ENCODE measurements at places on chromosomes 3 and 15. TPM values are rescaled to one million over a fixed set of nuclear protein-coding genes. Genes with fewer than 3 reads are reported as not detected.

The IL1RAP gene
- total RNA-seq = 14.6 TPM

- H3K27me3 ChIP-seq = no peaks in the 10 kb centered on the region
- H3K36me3 ChIP-seq = peaks cover 9% of the 10 kb centered on the region
- H3K27ac ChIP-seq = no peak overlapping the region
- no peak overlapping the region for H3K4me3 ChIP-seq
- no peaks in the 10 kb centered on the region for H3K4me1 ChIP-seq
Measured at GRCh38 chr3:188605231-188605630, 451.3 kb downstream of the LPP start.

- no peaks in the 10 kb centered on the region for H3K36me3 ChIP-seq
- H3K27ac ChIP-seq = no peak overlapping the region
- no peaks in the 10 kb centered on the region for H3K4me1 ChIP-seq
- H3K27me3 ChIP-seq = no peaks in the 10 kb centered on the region
- DNase-seq = no peak
Measured at GRCh38 chr3:181425074-181425473, 286.7 kb upstream of the SOX2 start.

- no peak for DNase-seq
- no peaks in the 10 kb centered on the region for H3K36me3 ChIP-seq
Measured at GRCh38 chr15:29065571-29065970, 179.8 kb downstream of the APBA2 start.

GRCh38 chr3:134079111-134079547 is 49.4 kb upstream of the SLCO2A1 start:
- no peaks in the 10 kb centered on the region for H3K27me3 ChIP-seq
- no peak overlapping the region for H3K27ac ChIP-seq
- no peak overlapping the region for H3K4me3 ChIP-seq
- H3K4me1 ChIP-seq = no peaks in the 10 kb centered on the region

GRCh38 chr3:133655731-133656515 is 5.8 kb downstream of the TOPBP1 start:
- no peak overlapping the region for H3K4me3 ChIP-seq
- no peak for DNase-seq
- H3K27ac ChIP-seq = no peak overlapping the region
- peaks cover 37% of the 10 kb centered on the region for H3K36me3 ChIP-seq

DNA sequence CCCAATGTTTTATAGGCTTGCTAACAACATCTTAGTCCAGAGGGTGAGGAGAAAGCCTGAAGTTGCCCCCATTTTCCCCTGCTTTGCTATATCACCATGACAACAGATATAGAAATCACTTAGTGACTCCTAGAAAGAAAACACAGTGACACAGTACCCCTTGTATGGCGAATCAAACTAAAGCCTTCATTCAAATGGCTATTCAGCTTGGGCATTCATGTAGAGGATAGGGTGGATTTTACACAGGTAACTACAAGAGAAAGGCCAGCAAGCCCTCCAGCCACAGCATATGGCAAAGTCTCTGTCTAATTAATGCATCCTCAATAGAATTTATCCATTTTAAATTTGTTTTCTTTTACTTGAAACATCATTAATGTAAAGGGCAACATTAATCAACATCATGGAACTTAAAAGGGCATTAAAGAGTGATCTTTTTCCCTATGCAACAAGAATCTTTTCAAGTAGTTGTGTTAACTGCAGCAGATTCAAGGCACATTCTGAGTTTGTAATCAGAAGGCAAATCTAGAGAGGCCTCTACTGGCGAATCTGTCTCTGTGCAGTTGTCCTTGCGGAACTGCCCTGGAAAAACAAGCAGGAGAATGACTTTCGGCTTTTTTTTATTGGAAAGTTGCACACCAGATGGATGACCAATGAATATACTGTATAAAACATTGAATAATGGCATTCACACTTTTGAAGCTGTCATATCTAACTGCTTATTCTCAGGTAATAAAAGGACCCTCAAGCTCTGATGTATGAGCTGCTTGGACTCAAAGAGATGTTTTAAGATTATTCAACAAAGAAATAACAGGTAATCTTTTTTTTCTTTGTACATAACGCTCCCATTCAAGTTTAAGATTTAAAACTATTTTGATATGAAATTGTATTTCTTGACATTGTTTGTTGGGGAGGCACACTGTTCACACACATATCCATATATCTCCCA is 621.7 kb upstream of the AGTR1 start:
- H3K4me1 ChIP-seq = no peaks in the 10 kb centered on the region
- H3K27me3 ChIP-seq = no peaks in the 10 kb centered on the region
- no peaks in the 10 kb centered on the region for H3K36me3 ChIP-seq
- no peak overlapping the region for H3K27ac ChIP-seq
- no peak for DNase-seq

DNA sequence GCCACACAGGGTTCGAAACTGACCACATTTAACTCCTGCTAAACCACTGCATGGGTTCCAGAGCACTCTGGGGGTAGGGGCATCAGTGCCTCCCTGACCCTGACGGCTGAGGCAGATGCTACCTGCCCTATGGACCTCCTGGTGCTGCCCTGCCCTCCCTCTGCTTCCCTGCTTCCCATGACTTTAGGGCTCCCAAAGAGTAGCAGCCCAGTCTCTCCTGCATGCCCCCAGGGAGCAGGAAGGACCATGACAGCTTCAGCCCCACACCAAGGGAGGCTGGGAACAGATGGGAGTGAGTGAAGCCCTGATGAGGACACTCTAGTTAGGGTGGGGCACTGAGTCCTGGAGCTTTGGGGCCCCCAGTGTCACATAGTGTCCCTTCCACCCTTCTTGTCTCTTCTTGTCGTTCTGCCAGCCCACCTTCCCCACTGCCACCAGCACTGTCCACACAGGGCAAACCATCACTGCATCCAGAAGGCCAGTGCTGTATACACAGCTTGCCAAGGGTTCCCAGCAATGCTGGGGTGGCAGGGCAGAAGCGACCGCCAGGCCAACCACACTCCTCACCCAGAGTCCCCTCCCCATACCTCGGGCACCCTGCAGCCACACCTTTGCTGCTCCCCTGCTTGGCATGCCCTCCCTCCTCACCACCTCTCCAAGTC is 31.0 kb downstream of the SRPRB start:
- no peaks in the 10 kb centered on the region for H3K36me3 ChIP-seq
- H3K4me3 ChIP-seq = no peak overlapping the region
- no peak overlapping the region for H3K27ac ChIP-seq
- DNase-seq = no peak
- no peaks in the 10 kb centered on the region for H3K4me1 ChIP-seq
- no peaks in the 10 kb centered on the region for H3K27me3 ChIP-seq

The TOP2B gene
- total RNA-seq = 175 TPM

GRCh38 chr15:65695081-65695480 is 73.3 kb downstream of the SLC24A1 start:
- no peaks in the 10 kb centered on the region for H3K27me3 ChIP-seq
- H3K4me3 ChIP-seq = no peak overlapping the region
- no peak for DNase-seq
- peaks cover 42% of the 10 kb centered on the region for H3K36me3 ChIP-seq
- no peaks in the 10 kb centered on the region for H3K4me1 ChIP-seq

The IFT80 gene
- 34.0 TPM for total RNA-seq

The GOLGA8G gene
- total RNA-seq = not detected

DNA sequence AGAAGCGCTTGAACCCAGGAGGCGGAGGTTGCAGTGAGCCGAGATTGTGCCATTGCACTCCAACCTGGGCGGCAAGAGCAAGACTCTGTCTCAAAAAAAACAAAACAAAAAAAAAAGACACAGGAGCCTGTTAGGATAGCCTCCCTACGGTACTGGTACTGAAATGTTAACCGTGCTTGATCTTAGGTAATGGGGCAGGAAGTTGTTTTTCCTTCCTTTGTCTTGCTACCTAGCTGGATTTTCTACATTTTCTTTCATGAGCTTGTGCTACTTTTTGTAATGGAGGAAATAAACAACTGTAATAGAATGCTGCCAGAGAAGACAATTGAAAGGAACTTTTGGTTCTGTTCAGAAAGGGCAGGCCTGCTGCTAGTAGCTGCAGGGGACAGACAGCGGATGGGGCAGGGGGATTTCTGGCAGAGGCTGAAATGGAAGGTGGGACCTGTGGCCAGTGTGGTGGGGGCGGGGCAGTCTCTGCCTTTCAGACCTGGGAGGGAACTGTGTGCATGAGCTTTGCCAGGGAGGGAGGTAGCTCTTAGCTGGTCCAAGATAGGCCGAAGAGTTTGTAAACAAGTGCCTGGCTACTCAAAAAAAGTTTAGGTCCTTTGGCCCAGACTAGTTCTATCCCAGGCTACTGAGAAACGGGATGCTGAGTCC is 49.0 kb upstream of the SEMA4B start:
- H3K36me3 ChIP-seq = no peaks in the 10 kb centered on the region
- H3K27ac ChIP-seq = no peak overlapping the region
- no peaks in the 10 kb centered on the region for H3K27me3 ChIP-seq
- no peak overlapping the region for H3K4me3 ChIP-seq

The EXD1 gene
- not detected for total RNA-seq

The IL20RB gene
- total RNA-seq = 1.5 TPM

The MYO5C gene
- 0.19 TPM for total RNA-seq

The TLR9 gene
- total RNA-seq = 2.3 TPM

DNA sequence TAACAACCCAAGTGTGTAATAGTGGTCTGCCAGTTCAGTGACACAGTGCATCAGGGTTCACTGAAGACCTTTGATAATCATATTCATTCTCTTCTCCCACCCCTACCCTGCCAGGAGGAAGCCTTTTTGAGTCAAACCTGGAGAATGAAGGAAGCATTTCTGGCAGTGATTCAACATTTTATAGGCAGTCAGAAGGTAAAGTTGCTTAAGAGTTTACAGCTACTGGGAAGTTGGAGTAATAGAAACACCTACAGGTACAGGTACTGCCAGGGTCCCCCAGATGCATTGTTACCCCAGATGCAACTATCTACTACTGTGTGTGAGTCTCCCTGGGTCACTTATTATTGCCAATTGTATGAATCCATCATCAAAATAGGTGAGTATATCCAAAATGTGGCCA is 146.9 kb upstream of the EIF1B start:
- no peaks in the 10 kb centered on the region for H3K27me3 ChIP-seq
- H3K27ac ChIP-seq = no peak overlapping the region
- H3K4me1 ChIP-seq = no peaks in the 10 kb centered on the region
- H3K36me3 ChIP-seq = no peaks in the 10 kb centered on the region

The ATP11B gene
- 119 TPM for total RNA-seq

DNA sequence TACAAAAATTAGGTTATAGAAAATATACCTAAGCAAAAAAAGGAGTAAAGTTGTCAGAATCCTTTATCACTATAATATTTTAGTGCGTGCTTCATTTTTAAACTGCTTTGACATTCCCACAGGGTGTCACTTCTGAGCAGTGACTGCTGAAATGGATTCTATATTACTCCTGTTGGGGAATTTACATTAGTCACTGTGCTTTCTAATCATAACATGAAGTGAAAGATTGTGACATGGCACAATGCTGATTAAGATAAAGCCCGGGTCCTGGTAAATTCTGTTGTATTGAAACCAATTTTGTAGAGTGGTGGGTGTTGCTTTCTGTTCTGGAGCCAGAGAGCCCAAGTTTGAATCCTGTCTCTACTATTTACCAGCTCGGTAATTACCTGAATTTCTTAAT is 36.4 kb upstream of the EHHADH start:
- no peak overlapping the region for H3K4me3 ChIP-seq
- H3K27ac ChIP-seq = no peak overlapping the region
- no peaks in the 10 kb centered on the region for H3K27me3 ChIP-seq
- H3K4me1 ChIP-seq = no peaks in the 10 kb centered on the region
- no peaks in the 10 kb centered on the region for H3K36me3 ChIP-seq
- DNase-seq = no peak

- H3K4me1 ChIP-seq = peaks cover 51% of the 10 kb centered on the region
- H3K36me3 ChIP-seq = peaks cover 14% of the 10 kb centered on the region
- peak overlapping the region; percentile 84 for H3K27ac ChIP-seq
- no peaks in the 10 kb centered on the region for H3K27me3 ChIP-seq
- DNase-seq = peak; percentile 60
Measured at GRCh38 chr15:90388462-90389380, 679 bp downstream of the IQGAP1 start.

DNA sequence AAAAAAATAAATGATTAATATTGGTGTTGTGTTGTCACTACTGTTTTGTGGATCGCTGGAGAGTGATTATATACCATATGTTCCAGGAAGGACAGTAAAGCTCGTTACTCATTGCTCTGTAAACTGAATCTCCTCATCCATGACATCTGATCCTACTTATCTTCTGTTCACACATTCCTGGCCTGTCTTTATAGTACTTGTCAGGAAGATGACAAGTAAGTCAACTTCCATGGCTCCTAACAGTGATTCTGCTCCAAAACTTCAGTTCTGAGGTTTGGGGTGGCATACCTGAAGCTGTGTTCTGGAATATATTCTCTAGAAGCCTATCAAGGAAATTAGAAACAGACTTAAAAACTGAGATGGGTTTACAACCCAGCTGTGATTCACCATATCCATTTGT is 288.9 kb downstream of the ZBBX start:
- H3K4me1 ChIP-seq = no peaks in the 10 kb centered on the region
- DNase-seq = no peak
- no peak overlapping the region for H3K4me3 ChIP-seq
- H3K27ac ChIP-seq = no peak overlapping the region

DNA sequence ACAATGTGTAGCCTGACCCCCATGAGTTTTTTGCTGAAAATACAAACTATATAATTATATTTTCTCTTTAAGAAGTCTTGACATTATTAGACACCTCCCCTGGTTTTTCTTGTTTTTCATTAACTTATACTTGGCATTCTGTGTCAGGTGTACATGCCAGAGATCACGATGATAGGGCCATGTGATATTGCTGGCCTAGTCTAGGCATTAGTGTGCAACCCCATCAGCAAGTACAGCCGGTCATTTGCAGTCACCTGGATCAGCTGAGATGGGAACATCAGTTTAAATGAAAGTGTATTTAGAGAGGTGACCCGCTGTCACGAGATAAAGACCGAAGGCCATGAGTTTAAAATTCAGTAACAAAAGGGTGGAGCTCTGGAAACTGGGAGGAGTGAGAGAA is 12.6 kb upstream of the SPPL2A start:
- H3K36me3 ChIP-seq = no peaks in the 10 kb centered on the region
- H3K4me1 ChIP-seq = peaks cover 5% of the 10 kb centered on the region
- DNase-seq = no peak
- H3K27ac ChIP-seq = no peak overlapping the region
- no peak overlapping the region for H3K4me3 ChIP-seq

DNA sequence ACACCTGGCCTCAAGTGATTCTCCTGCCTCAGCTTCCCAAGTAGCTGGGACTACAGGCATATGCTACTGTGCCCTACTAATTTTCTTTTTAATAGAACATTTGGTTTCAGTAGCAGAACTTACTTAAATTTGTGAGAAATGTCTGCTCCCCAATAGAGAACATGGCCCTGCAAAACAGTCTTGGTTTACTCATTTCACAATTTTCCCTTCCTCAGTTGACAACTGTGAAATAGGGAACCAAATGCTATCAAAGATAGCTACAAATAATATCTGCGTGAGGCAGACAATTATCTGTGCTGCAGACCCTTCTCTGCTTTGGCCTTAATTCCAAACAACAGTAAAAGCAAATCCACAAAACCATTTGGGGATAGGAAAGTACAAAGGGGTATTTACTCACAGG is 22.6 kb downstream of the METTL6 start:
- DNase-seq = no peak
- H3K4me1 ChIP-seq = peaks cover 11% of the 10 kb centered on the region
- H3K36me3 ChIP-seq = no peaks in the 10 kb centered on the region
- H3K4me3 ChIP-seq = no peak overlapping the region
